ENCODE measurements at places on chromosomes 1 and 21. TPM values are rescaled to one million over a fixed set of nuclear protein-coding genes. Genes with fewer than 3 reads are reported as not detected.

NAV1 gene
- total RNA-seq: 89.3 TPM

HLX gene
- total RNA-seq: 5.5 TPM

MPC2 gene
- total RNA-seq: 234 TPM

DNA sequence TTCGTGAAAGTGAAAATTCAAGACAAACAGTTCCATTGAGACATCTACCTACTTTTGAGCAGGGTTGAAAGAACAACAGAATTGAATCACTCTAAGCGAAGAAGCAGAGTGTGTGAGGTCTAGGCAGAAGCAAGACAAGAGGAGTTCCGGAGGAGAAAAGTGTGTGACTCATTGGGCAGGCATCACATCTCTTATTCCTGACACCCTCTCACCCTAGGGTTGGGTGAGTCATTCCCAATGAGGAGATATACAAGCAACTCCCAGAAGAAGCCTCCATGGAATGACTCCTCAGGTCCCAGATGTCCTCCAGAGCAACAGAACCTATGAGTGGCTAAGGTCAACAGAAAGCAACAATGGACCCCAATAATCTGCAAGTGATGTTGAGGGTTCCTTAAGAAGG is 138.1 kb downstream of the TPR start:
- H3K36me3 ChIP-seq: no peaks in the 10 kb centered on the region
- no peaks in the 10 kb centered on the region for H3K4me1 ChIP-seq
- H3K4me3 ChIP-seq: no peak overlapping the region
- H3K27ac ChIP-seq: no peak overlapping the region
- H3K27me3 ChIP-seq: no peaks in the 10 kb centered on the region

DNA sequence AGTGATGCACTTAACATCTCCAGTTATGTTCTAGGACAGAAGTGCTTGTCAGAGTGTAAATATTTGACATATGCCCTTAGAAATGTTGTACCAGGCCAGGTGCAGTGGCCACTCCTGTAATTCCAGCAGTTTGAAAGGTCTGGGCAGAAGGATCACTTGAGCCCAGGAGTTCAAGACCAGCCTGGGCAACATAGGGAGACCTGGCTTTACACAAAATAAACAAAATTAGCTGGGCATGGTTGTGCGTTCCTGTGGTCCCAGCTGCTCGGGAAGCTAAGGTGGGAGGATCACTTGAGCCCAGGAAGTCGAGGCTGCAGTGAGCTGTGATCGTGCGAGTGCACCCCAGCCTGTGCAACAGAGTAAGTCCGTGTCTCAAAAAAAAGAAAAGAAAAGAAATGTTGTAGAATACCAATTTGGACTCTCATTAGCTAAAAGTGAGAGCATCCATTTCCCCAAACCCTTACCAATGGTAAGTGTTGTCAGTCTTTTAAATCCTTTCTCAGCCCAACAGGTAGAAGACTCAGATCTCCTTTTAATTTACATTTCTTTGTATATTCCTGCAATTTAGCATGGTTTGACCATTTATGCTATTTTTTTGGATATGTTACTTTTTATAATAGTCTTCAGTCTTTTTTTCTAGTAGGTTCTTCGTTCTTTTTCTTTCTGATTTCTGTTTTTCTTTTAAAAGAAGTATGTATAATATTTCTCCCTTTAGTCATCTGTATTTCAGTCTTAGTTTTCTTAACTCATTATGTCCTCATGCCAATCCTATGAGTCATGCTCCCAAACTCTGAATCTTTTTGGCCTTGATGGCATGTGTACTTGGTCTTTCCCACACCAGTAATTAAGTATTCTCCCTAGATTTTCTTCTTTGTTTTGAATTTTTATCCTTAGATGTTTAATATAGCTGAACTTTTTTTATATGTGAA is 74.4 kb downstream of the CAMTA1 start:
- no peak overlapping the region for H3K27ac ChIP-seq
- no peak overlapping the region for H3K4me3 ChIP-seq
- H3K4me1 ChIP-seq: peaks cover 17% of the 10 kb centered on the region
- DNase-seq: no peak
- H3K36me3 ChIP-seq: no peaks in the 10 kb centered on the region
- H3K27me3 ChIP-seq: no peaks in the 10 kb centered on the region

GRCh38 chr1:37850352-37850955 is 8.9 kb downstream of the MTF1 start:
- H3K36me3 ChIP-seq: peaks cover 45% of the 10 kb centered on the region
- no peak overlapping the region for H3K27ac ChIP-seq
- peak overlapping the region; percentile 1 for H3K4me3 ChIP-seq
- no peaks in the 10 kb centered on the region for H3K27me3 ChIP-seq
- DNase-seq: no peak

DNA sequence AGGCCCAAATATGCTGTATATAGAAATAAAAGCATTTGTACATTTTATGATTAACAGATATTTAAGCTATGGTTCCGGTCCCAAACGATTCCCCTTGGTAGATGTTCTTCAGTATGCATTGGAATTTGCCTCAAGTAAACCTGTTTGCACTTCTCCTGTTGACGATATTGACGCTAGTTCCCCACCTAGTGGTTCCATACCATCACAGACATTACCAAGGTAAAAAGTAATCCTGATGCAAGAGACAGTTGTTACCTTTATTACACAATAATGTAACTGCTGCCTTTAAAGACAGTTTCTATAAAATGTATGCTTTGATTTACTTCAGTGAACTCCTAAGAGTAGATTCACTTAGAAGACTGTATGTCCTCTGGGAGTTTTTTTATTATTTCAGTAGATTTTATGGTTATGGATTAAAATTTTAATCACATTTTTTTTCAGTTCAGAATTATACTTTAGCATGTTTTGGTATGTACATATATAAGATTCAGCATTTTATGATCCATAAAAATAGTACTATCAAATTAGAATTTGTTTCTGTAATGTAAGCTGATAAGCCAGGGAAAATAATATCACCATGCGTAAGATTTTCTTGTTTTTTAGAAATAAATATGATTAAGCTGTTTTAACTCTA is 96.5 kb downstream of the USP25 start:
- DNase-seq: no peak
- no peak overlapping the region for H3K4me3 ChIP-seq
- H3K36me3 ChIP-seq: no peaks in the 10 kb centered on the region

DNA sequence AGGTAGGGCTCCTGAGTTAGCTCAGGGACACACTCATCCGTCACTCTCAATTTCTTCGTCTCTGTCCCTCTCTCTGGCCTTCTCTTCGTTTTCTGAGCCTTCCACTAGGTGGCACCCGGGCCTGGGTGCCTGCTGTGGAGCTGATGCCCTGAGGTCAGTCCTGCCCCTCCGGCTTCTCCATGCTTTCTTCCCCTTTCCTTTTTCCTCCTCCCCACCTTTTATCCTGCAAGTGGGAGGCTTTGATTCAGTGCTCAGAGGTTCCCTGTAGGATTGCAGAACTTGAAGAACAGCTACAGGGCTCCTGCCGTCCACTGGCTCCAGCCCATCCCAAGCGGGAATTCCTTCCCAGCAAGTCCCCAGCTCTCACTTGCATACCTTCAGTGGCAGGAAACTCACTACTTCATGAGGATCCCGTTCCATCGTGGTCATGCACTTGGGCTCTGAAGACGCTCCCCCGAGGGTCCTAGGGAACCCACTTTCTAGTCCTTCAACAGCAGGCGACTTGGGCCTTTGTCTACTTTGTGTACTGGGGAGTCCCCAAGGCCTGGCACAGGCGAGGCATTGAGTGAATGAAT is 45.6 kb downstream of the SRRM1 start:
- no peaks in the 10 kb centered on the region for H3K27me3 ChIP-seq
- peak overlapping the region; percentile 44 for H3K27ac ChIP-seq
- no peak overlapping the region for H3K4me3 ChIP-seq

DNA sequence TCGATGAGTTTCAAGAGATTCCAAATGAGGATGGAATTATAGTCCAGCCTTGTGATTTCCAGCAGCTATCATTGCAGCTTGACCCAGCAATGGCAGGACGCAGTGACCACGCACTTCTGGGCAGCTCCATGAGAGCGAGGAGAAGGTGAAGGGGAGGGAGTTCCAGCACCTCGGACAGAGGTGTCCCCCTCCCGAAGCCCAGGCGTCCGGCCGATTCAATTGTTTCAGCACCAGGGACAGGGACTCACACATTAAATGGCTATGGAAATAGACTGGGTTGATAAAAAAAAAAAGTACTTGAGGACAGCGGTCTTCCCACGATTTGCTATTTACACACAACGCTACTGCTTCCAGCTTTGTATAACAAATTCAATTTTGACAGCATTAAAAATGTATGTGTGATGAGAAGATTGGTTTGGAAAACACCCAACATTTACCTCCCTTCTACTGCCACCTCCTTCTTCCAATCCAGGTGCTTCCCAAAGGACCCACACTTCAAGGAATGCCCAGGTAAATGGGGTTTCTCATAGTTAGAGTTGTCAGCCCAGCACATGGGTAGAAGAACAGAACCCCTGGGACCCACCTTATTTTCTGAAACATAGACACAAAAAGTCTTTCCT is 71.8 kb downstream of the DISP3 start:
- no peak overlapping the region for H3K27ac ChIP-seq
- no peaks in the 10 kb centered on the region for H3K4me1 ChIP-seq
- no peak overlapping the region for H3K4me3 ChIP-seq

DNA sequence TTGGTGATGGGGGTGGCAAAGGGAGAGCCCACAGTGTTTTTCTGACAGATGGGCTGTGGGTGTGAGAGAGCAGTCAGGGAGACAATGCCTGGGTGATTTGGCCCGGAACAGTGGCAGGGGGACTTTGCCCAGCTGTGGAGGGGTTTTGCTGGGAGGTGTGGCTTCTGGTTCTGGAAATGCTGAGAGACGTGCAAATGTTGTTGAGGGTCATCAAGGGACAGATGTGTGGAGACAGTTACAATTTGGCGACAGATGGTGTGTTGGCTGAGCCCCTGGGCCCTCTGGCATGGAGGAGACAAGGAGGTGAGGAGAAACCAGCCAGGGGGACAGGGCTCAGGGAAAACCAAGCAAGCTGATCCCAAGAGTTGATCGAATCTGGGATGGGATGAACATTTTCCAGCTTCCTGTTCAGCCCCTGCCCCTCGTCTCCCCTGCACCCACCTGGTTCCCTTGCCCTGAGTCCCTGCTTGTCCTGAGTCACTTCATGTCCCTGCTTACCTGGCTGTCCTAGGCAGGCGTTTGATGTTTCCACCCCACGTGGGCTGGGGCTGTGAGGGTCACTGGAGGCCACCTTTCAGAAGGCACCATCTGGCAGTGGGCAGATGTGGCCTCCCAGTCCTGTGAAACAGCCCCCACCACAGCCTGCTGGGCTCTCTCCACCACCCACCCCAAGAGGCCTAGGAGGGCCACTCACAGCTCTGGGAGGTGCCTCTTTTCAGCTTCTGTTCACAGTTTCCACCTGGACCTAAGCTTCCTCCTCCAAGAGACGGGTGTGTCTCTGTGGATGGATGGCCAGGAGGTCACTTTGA is 15.8 kb upstream of the ZNF678 start:
- no peaks in the 10 kb centered on the region for H3K36me3 ChIP-seq
- peaks cover 7% of the 10 kb centered on the region for H3K4me1 ChIP-seq
- no peaks in the 10 kb centered on the region for H3K27me3 ChIP-seq
- no peak for DNase-seq

DNA sequence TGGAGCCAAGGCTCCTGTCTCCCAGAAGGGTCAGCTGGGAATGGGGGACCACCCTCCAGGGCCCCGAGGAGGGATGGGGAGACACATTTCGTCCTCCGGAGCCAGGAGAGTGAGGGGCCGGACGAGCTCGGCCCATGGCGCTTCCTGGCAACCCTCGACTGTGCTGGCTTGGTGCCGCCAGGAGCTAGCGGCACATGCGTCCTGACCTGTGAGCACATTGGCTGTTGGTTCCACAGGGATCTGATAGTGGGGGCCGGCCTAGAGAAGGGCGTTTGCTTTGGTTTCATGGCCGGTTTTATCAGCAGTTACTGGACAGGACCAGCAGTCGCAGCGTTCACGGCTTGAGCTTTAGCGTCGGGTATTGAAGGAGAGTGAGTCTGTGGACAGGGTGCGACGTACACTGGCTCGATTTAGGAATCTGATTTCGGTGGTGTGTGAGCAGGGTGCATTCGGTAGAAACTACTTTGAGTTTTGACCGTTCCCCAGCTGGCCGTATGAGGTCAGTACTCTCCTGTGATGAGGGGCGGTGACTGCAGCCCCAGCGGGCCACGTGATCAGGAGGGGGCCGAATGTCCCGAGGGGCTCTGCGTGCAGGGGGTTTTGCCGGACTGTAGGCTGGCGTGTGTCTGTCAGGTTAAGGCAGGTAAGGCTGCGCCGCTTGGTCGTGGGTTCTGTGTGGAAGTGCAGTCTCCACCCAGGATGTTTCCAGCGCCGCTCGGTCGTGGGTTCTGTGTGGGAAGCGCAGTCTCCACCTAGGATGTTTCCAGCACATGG is 18.7 kb downstream of the FAAP20 start:
- H3K4me1 ChIP-seq: no peaks in the 10 kb centered on the region
- H3K27ac ChIP-seq: no peak overlapping the region
- no peak for DNase-seq
- no peaks in the 10 kb centered on the region for H3K36me3 ChIP-seq
- H3K27me3 ChIP-seq: no peaks in the 10 kb centered on the region
- H3K4me3 ChIP-seq: no peak overlapping the region

DNA sequence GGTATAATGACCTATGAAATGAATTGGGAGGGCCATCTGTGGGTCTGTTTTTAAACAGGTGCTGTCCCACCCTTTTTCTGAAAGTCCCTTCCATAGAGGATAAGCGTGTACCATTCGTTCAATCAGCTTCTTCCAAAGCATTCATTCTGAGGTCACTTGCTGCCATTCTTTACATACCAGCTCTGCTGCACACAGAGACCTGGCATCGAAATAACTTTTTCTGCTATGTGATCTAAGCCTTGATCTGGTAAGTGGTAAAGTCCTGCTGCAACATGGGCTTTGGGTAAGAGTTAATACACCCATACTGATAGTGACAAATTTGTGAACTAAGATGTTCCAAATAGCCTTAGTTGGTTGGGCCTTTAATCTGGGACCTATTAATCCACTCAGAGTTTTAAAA is 38.9 kb downstream of the DR1 start:
- H3K36me3 ChIP-seq: no peaks in the 10 kb centered on the region
- H3K4me1 ChIP-seq: no peaks in the 10 kb centered on the region
- H3K27me3 ChIP-seq: no peaks in the 10 kb centered on the region
- no peak overlapping the region for H3K4me3 ChIP-seq
- DNase-seq: no peak

DNA sequence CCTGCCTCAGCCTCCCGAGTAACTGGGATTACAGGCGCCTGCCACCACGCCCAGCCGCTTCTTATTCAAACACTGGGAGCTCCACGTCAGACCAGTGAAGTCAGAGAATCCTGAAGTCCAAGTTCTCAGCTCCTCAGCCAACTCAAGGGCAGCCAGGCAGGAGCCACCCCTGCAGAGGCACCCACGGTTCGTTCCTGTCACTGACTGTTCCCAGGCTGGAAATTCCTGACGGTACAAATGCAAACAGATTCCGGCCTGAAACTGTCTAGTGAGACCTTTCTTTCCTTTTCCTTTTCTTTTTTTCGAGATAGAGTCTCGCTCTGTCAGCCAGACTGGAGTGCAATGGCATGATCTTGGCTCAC is 11.7 kb downstream of the SLC35E2B start:
- H3K27ac ChIP-seq: no peak overlapping the region
- H3K4me3 ChIP-seq: no peak overlapping the region
- DNase-seq: no peak
